ENCODE measurements at places on chromosomes 12 and 14.

DNA sequence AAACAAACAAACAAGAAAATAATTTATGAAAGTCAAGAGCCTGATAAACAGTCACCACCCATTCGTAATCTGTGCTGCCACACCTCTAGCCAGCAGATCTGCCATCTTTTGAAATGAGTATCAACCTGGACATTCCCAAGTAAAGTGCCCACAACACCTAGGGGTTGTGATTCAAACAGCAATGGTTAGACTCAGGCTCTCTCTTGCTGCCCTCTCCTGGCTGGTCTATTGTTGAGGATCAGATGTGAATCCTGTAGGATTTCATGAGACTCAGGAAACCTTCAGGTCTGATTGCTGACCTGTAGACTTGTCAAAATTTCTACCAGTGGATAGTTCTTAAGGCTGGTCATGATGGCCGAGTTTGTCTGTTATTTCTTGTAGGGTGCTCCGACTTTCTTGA, 26.8 kb downstream of the DGLUCY start:
- no peak for DNase-seq

- peak; percentile 93 for DNase-seq
Observed at GRCh38 chr12:25195056-25195971, at the start of the genes DNAI7 and ETFRF1. Gene DNAI7 (minus strand): TSS chr12:25195160. CDS start chr12:25195078, 82 bp downstream. Gene ETFRF1 (plus strand): TSS chr12:25195237. CDS start chr12:25203957, 8,720 bp downstream.

GRCh38 chr12:15404485-15404884, 82.2 kb downstream of the PTPRO start:
- no peak for DNase-seq

DNA sequence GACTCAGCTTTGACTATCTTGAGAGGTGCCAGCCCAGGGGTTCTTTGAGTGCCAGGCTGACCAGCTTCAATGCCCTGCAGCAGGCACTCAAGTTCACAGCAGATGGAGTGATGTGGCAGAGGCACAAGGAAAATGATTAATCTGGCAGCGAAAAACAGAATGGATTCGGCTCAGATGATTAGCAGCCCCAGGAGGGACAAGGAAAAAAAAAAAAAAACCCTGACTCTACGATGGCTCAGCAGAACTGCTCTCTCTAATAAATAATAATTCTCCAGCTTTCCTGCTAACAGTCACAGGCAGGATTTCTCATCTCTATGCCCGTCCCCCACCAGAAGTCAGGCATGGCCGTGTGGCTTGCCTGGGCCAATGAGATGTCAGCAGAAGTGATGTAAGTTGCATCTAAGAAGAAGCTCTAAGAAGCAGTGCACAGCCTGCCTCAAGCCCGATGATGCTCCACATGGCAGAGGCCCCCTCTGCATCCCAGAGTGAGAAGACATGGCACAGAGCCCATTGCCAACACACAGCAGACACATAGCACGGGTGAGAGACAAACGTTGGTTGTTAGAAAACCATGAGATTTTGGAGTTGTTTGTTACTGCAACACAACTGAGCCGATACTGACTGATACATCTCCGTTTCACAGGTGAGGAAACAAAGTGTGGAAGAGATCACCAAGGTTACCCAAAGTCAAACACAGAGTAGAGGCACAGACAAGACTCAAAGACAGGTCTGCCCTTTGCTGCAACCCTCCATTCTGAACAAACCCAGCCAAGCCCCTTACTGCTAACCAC, 111.0 kb downstream of the SCARB1 start:
- no peak for DNase-seq

- DNase-seq = no peak
Observed at GRCh38 chr14:96038920-96039632, at the start of gene C14orf132. Gene C14orf132 (plus strand): TSS chr14:96039362. CDS start chr14:96039501, 139 bp downstream.

DNA sequence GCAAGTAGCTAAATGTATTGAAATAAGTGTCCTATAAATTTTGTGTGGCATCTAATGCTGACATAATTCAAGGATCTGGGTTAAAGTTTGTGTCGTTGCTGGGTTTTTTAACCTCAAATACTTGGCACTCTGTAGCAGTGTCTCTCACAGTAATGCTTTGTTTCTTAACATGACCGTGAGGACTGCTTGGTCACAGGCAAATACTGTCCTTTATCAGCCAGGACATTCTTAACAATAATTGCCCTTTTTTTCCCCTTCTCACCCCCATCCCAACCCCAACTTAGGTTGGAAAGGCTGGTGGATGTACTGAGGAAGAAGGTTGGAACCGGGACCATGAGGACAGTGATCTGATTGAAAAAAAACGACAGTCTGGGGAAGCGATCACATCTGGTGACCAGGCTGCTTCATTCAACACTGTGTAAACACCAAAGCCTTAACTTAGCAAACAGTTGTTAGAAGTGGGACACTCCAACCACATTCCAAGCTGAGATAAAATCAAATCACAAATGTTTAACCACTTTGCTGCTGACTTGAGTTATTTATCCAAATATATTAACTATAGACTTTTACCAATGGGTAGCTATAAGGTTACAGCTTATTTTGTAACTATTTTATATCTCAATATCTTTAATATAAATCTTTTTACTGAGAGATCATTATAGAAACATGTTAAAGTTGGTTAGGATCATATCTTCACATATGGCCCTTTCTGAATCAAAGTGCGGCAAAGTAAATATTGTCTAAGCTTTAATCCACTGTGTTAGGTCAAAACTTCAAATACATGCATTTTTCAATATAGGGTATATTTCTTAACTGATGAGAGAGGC, 48.2 kb downstream of the FOXA1 start:
- DNase-seq = no peak

- DNase-seq = peak; percentile 70
Observed at GRCh38 chr14:104932676-104933631, 8.3 kb downstream of the PLD4 start.

GRCh38 chr14:88621100-88621499, 58.3 kb downstream of the ZC3H14 start:
- peak; percentile 46 for DNase-seq

DNA sequence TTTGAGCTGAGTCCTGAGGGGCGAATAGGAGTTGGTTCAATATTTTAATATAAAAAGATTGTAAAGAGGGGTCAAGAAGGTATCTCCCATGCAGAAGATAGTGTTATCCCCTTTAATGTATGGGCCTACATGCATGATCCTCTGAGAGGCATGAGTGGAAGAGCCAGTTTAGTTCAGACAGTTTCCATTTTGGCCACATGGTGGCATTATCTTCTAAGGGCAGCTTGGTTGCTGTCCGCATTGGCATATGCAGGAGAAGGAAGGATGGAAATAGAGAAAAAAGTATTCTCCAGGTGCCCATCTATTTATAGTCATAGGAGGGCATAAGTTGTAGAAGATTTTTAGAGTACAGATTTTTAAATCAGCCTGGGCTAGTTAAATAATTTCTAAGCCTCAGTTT, 5.4 kb downstream of the SAMD4A start:
- no peak for DNase-seq

- DNase-seq = peak; percentile 56
Observed at GRCh38 chr12:58346032-58346632, 404.8 kb downstream of the ATP23 start.

GRCh38 chr12:102964872-102965271, 7.4 kb downstream of the ASCL1 start:
- no peak for DNase-seq

DNA sequence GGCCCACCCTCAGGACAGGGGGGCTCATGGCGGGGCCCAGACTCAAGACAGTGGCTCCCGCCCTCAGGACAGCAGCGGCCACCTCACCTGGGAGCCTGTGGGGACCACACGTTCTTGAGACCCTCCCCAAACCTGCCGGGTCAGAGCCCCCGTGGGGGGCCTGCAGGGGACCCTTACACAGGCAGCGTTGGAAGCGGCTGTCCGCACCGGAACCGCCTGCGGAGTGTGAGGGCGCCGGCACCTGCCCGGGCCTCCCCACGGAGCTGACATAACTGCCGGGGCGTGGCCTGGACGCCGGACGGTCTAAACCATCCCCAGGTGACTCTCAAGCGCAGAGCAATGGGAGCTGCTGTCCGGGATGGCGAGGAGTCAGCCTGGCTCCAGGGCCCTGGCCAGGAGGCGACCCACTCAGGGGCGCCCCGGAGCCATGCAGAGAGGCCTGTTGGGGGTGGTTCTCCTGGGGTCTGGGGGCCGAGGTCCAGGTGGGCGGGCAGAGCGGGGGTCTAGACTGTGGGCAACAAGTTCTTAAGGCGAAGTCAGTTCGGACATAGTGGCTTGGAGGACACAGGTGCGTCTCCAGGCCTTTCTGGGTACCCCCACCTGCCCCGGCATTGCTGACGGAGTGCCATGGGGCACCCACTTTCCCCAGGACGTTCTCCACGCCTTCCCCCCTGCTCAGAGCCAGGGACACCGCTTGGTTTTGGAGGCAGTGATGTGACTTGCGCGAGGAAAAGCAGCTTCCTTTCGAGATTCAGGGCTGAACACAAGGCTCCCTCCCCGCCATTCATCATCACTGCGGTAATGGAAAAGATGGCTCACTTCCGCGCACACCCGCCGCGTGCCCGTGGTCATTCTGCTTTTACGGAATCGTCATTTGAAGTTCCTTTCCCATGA, 23.2 kb downstream of the GALNT9 start:
- no peak for DNase-seq

GRCh38 chr14:53964249-53964648, 7.6 kb upstream of the BMP4 start:
- no peak for DNase-seq

GRCh38 chr12:50102646-50103309, 1.0 kb upstream of the GPD1 start:
- no peak for DNase-seq

GRCh38 chr14:102239231-102239630, 65.7 kb downstream of the MOK start:
- DNase-seq = no peak

DNA sequence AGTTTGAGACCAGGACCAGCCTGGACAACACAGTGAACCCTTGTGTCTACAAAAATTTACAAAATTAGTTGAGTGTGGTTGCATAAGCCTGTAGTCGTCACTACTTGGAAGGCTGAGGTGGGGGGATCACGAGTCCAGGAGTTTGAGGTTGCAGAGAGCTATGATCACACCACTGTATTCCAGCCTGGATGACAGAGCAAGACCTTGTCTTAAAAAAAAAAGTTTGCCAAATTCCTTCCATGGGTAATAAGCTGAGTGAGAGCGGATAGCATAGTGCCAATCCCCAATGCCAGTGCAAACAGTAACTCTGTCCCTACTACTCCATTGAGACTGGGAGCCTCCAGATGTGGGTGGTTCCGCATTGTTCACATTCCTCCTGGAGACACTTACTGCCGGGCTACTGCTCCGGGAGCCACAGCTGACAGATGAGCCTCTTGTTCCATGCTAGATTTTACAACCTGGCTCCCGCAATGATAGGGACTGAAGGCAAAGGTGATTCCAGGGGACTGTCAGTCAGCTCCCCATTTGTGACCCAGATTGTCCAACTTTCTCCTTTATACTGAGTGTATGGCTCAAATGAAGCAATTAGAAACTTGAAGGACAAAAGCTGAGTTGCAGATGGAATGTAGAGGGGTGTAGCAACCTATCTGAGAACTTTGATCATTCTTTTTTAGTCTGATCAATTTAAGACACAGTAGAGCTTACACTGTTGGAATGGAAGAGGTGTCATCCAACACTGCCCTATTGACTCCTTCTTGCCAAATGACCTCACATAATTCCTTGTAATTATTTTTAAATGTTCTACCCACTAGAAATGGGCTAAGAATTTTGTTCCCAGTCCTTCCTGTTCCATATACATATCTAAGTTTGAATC, 13.4 kb upstream of the FRMD6 start:
- no peak for DNase-seq

DNA sequence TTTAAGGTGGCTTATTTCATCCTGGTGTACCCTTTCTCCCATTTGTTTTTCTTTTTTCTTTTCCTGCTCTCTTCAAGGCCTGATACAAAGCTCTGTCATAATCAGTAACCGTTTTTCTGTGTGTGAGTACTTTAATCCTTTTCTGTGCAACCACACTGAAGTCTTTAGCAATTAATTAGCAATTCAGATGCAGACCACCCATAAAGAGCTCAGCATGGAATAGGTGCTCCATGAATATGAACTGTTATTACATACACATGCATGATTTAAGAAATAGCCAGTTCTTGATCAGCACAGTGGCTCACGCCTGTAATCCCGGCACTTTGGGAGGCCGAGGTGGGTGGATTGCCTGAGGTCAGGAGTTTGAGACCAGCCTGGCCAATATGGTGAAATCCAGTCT, 1386.6 kb downstream of the AACS start:
- no peak for DNase-seq

DNA sequence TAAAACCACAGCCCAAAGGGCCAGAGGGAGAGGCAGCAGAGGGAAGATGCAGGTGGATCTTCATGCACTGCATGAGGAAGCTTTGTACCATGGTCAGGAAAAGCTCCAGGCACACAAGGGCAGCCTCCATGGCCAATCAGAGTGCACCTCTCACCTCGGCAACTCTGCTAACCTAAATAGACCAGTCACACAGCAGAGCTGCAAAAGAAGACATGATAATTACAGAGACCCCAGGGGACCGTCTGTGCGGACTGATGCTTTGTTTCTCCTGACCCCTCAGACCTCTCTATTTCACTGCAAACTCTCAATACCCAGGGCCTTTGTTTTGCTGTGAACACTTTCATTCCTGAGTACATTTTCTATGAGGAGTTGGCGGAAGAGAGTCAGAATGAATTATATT, 10.7 kb upstream of the TCL1B start:
- no peak for DNase-seq

DNA sequence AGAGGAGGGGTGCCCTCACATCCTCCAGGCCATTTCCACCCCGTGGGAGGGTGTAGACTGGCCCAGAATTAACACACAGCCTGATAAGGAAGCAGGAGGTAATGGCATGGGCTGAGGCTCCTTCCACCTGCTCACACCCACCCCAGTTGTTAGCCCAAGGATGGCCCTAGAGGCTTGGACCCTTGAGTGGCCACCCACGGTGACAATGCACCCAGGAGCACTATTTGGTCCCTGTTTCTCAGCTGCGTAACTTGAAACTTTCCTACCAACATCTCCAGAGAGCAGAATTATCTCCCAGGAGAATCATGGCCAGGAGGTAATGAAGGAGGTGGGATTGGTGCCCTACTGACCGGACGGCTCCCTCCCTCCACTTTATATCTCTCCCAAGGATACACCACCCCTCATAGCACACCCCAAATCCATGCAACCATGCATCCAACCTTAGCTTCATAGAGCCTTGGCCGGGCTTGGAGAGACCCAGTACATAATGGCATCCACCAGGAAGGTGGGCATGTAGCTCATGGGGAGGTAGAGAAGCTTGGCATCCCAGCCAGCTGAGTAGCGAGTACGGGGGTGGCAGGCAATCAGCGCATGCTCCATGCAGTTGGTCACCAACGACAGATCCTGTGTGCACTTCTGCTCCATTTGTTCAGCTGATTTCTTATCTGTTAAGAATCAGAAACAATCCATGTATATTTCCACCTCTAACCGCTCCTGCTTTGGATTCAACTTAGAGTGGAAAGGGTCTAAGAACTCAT, 5.6 kb downstream of the RDH16 start:
- no peak for DNase-seq

GRCh38 chr12:46419675-46420074, 47.1 kb upstream of the SLC38A2 start:
- DNase-seq = no peak

GRCh38 chr14:66237741-66238140, 248.4 kb upstream of the CCDC196 start:
- DNase-seq = no peak

Measured in NCI-H526 treated with DMSO at 0.1 percent for 48 hours (cell line).